Midbrain (tissue), 1 donor: ENCODE measurements at places on chromosomes 7 and 10.
A peak's percentile ranks its signal among the peaks of the same experiment; 100 is the strongest.

- no peak for DNase-seq
These were observed 31.1 kb upstream of the CRHR2 start for GRCh38 chr7:30713392-30713791.

GRCh38 chr7:143385891-143386781 lies 5.0 kb downstream of the ZYX start:
- peak; percentile 6 for DNase-seq

GRCh38 chr7:137342828-137343261 lies 688 bp downstream of the PTN start:
- DNase-seq: peak; percentile 51

- DNase-seq: peak; percentile 10
These were observed 40.4 kb upstream of the DLX5 start for GRCh38 chr7:97064972-97065587.

- no peak for DNase-seq
These were observed 4.1 kb upstream of the PLAU start for GRCh38 chr10:73906524-73907447.

- no peak for DNase-seq
These were observed at the start of gene LAMB1 for GRCh38 chr7:108002726-108003598. Gene LAMB1 (minus strand): TSS chr7:108003161. CDS start chr7:108002885, 276 bp downstream.

DNA sequence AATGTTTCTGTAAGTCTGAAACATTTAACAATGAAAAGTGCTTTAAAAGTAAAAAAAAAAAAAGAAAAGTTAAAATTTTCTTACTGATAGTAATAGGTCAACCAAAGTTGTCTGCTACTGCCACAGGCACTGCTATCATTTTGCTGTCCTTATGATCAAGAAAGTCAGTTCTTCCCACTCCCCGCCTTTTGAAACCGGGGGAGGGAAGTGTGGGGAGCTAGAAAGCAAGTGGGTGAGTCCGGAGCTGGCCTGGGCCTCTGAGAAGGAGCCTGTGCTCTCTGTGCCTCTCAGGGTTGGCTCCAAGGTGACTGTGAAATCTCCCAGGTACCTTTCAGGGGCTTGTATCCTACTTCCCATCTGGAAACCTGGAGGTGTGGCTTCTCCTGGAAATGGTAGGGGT lies 7.3 kb downstream of the C7orf57 start:
- DNase-seq: no peak

DNA sequence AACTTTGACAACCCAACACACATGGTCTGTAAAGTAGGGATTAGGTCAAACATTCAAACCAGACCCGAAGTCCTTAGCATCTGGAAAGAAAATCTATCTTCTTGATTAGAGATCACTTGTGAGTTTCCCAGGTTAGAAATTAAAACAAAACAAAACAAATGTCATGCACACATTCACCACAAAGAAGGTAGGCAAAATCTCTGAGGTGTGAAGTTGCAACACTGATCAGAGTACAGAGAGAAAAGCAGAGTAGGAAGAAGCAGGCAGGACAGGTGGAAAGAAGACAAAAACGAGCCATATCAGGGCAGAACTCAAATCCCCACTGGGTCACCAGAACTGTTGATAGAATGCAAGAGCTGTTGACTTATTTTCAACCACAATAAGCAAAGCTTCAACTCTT lies 102.8 kb upstream of the THSD7A start:
- DNase-seq: no peak
